ENCODE measurements at places on chromosomes 2 and 18. TPM values are rescaled to one million over a fixed set of nuclear protein-coding genes. Genes with fewer than 3 reads are reported as not detected.

Gene RPRM
- total RNA-seq: 2.8 TPM

DNA sequence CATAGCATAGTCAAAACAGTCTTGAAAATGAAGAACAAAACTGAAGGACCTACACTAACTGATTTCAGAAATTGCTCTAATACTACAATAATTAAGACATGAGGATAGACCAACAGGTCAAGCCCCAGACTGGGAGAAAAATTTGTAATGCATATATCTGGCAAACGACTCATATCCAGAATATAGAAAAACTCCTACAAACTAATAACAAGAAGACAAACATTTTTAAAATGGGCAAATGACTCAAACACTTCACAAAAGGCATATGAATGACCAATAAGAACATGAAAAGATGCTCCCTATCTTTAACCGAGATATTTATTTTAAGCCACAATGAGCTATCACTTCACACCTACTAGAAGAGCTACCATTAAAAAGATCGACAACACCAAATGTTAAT is 14.2 kb downstream of the TGFBRAP1 start:
- H3K36me3 ChIP-seq: no peaks in the 10 kb centered on the region
- H3K27ac ChIP-seq: no peak overlapping the region
- H3K4me3 ChIP-seq: no peak overlapping the region
- no peaks in the 10 kb centered on the region for H3K27me3 ChIP-seq

DNA sequence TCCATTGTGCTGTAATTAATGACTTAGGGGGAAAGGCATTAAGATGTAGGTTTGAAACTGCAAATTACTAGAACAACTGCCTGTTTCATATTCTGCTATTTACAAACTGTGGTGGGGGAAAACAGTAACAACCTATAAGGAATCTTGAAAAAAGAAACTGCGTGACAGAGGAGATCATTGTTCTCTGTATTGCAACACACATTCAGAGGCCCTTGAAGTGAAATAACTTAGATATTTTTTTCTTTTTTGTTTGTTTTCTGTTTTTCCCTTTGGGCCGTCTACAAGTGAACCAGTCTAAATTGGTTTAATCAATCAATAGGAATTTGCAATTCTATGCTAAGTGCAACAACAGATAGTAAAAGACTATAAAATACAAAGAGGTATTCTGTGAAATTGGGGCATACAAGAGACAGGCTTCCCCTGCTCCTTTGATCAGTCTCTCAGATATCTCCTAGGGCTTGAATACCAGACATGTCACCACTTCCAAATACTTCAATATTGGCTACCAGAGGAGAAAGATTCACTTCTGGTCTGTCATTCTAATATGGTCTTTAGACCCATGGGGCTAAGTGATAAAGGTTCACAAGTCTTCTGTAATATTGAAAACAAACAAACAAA is 2055.1 kb upstream of the CELF4 start:
- no peaks in the 10 kb centered on the region for H3K36me3 ChIP-seq
- no peak overlapping the region for H3K4me3 ChIP-seq
- no peak for DNase-seq
- no peaks in the 10 kb centered on the region for H3K27me3 ChIP-seq
- no peak overlapping the region for H3K27ac ChIP-seq

GRCh38 chr18:54911551-54911950 is 47.7 kb downstream of the CCDC68 start:
- DNase-seq: no peak
- no peak overlapping the region for H3K27ac ChIP-seq
- H3K27me3 ChIP-seq: no peaks in the 10 kb centered on the region
- no peaks in the 10 kb centered on the region for H3K4me1 ChIP-seq
- no peak overlapping the region for H3K4me3 ChIP-seq

All from right atrium auricular region (tissue), 2 donors.